ENCODE measurements at places on chromosomes 7 and 10.

DNA sequence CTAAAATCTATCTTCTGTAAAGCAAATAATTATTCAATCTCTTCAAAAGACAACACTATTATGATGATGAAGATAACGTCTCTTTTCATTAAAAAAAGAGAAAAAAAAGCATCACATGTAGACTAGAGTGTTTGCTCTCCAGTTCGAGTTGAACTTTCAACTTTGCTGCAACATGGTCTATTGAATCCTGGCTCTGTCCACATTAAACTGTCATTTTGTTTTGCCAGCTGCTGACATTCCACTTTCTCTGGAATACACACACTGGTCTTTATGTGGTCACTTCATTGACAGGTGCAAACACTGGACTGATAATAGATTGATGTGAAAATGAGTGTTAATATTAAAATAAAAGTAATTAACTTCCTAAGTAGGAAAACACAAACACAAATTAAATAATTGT is 61.7 kb downstream of the PTF1A start:
- DNase-seq = no peak

DNA sequence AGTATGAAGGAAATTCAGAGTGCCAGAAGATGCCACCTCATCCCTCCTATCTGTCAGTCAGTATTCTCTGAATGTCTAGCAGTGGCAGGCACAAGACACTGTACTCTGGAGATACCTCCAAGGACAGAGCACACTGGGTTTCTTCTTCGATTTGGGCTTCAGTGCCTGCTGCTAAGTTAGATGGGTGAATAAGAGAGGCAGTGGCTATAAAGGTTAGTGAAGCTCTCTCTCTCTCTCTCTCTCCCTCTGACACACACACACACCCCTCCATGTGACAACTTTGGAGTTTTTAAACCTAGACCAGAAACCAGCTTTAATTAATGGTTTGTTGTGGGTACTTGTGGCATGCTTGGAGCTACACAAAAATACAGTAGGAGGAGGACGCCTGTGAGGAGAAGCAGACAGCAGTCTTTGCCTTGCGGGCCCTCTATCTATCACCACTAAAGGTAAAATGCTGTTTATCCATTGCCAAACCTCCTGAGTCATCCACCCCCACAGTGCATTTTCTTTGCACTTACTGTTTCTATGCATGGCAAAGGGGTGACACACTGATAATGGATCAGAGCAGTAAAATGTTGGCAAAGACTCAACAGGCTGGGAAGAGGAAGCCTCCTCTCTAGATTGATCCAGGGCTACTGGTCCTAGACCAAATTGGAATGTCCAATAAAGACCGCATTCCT is 102.5 kb downstream of the TRIL start:
- DNase-seq = no peak

GRCh38 chr7:65925040-65925439 is 52.2 kb downstream of the VKORC1L1 start:
- DNase-seq = no peak

- no peak for DNase-seq
Observed at GRCh38 chr7:85172530-85172941, 14.3 kb downstream of the SEMA3D start.

DNA sequence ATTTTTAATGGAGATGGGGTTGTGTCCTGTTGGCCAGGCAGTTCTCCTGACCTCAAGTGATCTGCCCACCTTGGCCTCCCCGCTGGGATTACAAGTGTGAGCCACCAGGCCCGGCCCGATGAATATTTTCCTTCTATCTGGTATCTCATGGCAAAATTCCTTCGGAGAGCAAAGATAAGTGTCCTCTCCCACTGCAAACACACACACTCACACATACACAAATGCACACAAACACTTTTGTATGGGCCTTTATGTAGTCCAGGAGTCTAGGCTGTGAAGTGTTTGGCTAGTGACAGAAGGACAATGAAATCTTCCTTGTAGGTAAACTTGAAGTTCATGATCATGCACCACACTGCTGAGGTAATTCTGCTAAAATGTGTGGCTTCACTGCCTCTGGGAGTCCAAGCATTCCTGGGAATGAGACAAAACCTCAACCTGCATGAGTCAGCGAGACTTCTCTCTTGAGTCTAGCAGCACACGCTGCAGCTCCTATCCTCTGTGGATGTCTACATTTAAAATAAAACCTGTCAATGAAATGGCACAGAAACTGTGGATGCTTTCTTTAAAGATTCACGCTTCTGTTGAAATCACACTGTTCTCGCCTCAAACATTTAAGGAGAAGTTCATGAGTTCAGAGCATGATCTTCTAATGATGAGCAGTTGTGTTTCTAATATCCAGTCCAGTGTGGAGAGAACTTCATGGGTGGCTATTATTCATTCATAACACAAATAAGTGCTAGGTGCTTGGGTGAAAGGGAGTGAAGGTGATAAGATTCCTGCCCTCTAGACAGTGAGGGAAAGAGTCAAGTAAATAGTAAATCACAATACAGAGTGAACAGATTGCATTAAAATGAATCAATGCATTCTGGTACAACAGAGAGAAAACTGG is 96.5 kb downstream of the NRP1 start:
- DNase-seq = no peak

- DNase-seq = no peak
Observed at GRCh38 chr7:135159359-135160085, 11.0 kb downstream of the CYREN start.

DNA sequence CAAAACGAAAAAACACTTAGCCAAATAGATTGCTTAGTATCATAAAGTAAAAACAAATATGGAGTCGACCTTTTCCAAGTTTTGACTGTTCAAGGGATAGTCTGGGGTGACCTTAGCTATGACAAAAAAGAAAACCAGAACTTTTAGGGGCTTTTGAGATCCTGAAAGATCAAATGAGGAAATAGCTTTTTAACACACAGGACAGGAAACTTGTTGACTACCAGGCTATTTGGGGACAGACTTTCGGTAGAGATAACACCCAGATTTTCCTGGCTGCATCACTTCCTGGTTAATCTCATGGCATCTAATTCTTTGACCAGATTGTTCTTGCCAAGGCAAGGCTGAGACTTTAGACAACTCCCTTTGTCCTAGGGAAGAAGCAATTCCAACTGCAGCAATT is 34.5 kb upstream of the EGR2 start:
- no peak for DNase-seq

- DNase-seq = peak; percentile 77
Observed at GRCh38 chr7:151062399-151063211, 3.2 kb downstream of the SLC4A2 start.

- peak; percentile 56 for DNase-seq
Observed at GRCh38 chr7:92695308-92696261, 105.4 kb upstream of the FAM133B start.

DNA sequence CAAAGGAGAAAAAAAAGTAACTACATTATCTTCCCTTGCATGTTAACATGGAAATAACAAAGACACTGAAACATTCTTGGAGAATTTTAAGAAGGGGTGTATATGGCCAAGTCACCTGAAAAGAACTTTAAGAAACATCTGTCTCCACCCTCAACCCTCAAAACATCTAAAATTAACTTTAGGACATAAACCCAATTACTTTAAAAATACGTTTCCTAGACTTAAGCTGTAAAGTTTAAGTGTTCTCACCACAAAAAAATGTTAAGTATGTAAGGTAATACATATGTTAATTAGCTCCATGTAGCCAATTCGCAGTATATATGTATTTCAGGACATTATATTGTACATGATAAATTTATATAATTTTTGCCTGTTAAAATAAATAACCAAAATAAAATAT is 71.1 kb upstream of the GLCCI1 start:
- no peak for DNase-seq

DNA sequence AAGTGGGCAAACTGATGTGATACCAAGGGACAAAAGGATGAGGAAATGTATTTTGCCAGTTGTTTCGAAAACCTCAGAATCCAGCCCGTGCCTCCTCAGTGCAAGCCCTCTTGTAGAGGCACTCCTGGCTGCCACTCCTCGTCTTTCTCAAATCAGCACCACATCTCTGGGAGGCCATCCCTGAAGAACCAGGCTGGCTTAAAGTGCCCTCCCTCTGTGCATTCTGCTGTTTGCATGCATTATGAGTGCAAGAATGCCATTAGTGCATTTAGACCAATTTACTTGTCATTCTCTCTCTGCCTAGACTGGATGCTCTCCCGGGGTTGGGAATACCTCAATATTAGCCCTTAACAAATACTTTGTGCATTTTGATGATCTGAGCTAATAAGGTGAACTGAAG is 19.9 kb upstream of the FAM180A start:
- DNase-seq = no peak

GRCh38 chr7:14888962-14889361 is 13.6 kb downstream of the DGKB start:
- no peak for DNase-seq

DNA sequence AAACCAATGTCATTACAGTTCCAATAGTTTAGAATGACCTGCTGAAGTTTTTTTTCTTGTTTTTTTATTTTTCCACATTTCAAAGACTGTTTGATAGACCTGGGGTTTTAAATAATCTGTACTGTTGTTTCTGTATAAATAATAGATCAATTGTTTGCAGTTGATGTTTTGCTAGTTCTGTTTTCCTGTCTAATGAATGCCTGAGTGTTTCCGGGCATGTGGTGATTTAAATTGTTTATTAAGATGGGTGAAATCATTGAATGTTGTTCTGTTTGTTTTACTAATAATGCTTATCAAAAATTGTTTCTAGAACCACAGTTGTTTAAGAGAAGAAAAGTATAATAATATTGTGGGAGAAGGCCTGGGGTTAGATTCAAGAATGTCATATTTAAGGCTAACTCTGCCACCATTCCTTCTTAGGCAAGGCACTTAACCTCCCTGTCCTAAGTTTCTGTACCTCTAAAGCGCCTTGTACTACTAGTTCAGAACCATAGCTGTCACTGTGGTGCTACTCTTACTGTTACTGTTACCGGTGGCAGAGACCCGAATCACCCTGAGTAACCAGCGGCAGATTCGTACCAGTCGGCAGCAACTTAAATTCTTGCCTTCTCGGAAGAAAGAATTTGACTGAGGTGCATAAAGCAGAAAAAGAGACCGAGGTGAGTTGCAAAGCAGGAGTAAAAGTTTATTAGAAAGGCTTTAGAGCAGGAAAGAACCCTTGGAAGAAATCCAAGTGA is 1014.1 kb downstream of the REEP3 start:
- DNase-seq = no peak

DNA sequence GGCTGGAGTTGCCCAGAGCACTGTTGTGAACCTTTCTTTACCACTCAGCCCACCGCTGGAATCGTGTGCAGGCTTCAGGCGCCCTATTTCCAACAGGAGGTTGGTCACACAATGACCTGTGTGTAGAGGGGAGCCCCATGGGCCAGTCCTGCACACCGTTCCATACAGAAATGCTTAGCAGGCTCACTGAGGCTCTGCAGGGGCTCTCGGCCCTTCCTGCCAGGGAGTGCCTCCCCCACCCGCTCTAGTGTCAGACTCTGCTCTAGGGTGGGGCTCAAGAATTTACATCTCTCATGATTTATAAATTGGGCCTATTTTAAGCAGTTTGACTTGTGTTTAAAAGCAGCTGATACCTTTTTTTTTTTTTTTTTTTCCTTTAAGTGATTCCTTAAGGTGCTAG is 42.0 kb downstream of the SHH start:
- peak; percentile 22 for DNase-seq

DNA sequence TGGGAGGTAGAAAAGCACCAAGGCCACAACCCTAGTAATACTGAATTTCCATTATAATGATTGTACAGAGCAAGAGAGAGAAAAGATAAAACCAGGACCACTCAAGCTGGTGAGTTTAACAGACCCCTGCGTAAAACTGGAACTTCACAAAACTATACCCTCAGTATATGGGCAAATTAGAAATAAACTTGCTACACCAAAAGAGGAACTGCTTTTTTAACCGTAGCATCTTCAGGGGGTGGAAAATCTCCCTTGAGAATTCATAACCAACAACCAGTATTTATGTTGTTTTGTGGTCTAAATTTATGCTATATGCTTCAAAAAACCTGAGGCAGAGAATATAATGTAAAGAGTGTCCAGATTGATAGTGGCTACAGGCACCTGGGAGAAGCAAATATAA is 171.2 kb downstream of the SGMS1 start:
- DNase-seq = no peak

GRCh38 chr7:24685708-24686107 is 71.6 kb downstream of the GSDME start:
- DNase-seq = no peak

DNA sequence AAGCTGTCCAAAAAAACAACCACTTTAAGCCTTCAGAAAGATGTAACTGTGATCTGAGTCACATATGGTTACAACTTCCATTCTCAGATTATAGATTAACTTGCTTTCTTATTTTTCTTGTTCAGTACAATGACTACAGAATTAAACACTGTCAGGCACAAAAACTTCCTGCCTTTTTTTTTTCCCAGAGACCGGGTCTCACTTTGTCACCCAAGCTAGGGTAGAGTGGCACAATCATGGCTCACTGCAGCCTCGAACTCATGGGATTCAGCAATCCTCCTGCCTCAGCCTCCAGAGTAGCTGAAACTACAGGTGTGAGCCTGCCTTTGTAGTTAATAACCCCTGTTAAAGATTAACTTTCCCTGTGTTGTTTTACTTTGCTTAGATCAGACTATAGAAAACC is 163.2 kb downstream of the AVL9 start:
- no peak for DNase-seq

DNA sequence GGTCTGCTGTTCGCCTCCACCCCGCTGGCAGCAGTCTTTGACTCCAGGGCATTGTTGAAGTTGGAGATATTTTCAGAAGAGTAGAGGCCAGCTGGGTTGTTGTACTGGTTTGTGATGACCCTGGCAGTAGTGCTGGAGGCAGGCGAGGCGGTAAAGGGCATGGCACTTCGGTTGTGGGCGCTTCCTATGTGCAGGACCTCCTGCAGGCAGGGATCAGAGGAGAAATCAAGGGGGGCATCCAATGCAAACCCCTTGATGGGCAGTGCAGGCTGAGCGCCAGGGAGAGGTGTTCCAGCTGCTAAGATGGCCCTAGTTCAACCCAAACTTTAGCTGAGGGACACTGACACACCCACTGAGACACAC is 27.0 kb downstream of the PDLIM1 start:
- DNase-seq = no peak

- DNase-seq = peak; percentile 22
Observed at GRCh38 chr10:78602201-78602932, 466.4 kb upstream of the ZMIZ1 start.

DNA sequence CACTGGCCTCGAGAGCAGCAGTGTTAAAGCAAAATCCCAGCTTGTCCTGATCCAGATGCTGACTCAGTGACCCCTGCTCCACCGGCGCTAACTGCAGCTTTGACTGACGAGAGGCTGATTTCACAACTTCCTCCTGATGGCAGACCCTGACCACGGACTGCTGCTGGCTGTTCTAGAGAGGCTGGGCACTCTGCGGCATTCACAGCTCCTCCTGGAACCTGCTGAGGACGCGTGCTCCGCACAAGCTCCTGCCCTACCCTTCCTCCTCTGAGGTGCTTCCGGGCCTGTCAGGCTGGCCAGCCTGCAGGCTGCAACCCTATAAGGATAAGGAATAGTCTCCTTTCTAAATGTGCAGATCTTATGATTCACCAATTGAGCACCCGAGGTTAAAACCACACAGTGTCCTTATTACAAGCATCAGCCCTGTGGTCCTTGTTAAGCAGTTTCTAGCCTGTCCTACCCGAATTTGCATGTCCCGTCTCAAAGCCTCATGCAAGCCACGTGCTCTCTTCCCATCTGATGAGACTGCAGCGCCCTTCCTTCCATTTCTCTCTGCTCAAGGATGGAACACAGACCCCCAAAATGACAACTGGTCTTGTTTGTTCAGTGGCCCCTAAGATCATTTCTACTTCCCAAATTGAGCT is 35.5 kb upstream of the NCAPG2 start:
- no peak for DNase-seq

Measured in liver (tissue), 10 donors.